ENCODE measurements at places on chromosomes 7 and 10.

DNA sequence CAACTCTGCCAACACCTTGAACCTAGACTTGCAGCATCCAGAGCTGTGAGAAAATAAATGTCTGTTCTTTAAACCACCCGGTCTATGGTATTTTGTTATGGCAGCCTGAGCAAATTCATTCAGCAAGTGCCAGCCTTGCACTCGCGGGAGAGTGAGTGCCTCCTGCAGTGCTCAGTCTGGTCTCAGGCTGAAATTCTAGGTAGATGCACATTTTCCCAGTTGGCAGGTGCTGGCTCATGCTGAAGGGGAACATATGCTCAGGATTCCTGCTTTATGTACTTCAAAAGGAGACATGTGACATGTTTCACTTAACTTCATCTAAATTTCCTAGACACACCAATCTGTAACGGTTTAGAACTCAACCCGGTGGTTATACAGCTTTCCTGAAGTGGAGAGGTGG lies 170.8 kb downstream of the MGMT start:
- no peak for DNase-seq

DNA sequence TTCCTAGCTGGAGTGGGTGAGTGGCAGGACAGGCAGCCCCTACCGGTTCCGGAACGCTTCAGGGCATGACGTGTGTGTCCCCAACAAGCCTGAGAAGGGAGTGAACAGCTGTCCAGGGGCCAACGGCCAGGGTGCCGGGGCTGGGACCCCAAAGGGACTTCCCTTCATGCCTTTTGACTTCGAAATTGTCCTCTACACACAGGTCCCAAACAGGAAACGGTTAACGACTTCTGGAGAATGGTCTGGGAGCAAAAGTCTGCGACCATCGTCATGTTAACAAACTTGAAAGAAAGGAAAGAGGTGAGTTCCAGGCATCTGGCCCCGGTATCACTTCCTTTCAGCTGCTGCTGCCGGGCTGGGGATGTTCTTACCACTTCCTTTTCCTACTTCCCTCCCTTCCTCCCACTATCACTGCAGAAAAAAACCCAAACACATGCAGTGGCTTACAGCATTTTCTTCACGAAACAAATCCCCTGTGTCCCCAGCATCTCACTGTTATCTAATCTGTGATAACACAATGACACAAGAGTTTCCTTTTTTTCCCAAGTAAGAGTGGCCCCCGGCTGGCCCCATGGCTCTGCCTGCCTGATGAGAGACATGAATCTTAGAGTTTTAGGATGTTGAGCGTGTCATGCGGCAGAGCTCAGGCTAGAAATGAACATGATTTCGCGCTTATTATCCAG lies 63.2 kb downstream of the MKI67 start:
- peak; percentile 71 for DNase-seq

GRCh38 chr10:32961343-32961894 lies 3.4 kb upstream of the ITGB1 start:
- DNase-seq = no peak

- DNase-seq = no peak
Measured at GRCh38 chr7:78487464-78487863, 688.9 kb downstream of the PHTF2 start.

DNA sequence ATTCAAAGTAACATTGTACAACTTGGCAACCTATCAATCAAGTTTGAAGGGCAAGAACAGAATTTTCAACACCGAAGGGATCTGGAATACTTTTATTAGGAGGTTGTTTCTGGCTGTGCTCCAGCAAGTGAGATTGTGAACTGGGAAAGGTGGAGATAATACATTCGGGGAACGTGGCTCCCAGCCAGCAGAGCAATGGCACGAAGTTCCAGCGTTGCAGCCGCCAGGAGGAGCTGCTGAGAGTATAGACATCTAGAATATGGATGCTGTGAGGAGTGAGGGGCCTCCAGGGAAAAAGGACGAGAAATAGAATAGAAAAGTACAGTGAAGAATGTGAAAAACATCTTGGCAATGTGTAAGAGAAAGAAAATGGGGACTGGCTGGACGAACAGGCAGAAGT lies 69.5 kb downstream of the TCERG1L start:
- DNase-seq = peak; percentile 3

DNA sequence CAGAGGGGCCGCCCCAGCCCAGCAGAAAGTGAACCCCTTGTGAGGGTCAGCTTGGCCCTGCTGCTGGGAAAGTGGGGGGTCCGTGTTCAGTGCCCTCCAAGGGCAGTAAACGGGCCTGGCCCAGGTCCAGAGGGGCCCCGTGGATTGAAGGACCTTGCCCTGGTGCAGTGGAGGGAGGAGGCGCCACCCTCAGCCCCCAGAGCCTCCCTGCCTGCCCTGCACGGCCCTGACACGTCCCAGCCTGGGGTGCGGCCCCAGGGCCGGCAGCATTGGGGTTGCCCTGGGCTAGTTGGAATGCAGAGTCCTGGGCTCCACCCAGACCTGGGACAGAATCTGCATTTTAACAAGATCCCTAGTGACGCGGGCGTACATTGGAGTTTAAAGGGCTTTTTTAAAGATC lies 42.8 kb upstream of the FOXL3 start:
- no peak for DNase-seq

DNA sequence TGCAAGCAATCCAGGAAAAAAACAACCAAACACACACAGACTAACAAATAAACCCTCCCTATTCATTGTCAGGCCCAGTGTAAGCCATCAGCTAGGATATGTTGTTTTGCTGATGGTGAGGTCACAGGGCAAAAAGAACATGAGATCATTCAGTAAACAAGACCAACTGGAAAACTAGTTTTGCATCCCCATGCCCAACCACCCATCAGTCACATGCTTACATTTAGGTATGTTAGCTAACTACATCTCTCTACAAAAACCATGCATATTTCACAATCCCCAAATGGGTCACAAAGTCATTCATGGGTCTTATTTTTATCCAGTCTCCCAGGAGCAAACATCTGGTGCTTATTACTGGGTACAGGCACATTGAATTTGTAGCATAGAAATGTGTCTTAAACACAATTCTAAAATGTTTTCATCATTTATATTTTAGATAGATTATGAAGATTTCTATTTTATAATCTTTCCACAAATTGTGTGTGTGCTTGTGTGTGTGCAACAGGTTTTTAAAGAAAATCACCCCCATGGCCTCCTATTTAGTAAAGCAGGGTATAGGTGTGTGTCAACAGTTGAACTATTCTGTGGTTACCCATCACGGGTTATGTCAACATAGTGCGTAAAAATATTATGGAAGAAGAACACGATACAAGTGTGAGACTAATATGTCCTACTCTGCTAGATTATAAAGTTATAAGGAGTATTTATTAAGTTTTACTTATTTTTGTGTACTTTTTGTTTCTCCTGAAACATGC lies 103.8 kb upstream of the AKR1E2 start:
- no peak for DNase-seq

GRCh38 chr7:122887198-122887597 lies 938 bp upstream of the CADPS2 start:
- DNase-seq = no peak

DNA sequence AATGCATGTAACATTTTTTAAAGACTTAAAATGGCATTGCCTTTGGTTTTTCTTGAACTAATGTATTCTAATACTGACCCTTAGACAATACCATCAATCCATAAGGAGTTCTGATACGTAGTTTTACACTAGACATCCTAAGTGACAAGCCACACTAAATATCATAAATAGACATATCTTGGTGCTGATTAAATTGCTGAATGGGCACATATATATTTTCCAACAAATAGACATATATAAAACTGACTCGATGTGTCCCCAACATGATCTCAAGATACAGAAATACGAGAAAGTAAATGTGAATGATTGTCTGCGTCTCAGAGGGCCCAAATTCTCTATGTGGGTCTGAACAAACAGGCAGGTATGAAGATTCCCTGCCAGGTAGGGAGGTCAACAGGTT lies 99.8 kb downstream of the NEBL start:
- no peak for DNase-seq

- no peak for DNase-seq
Measured at GRCh38 chr10:127996586-127996985, 89.7 kb downstream of the PTPRE start.

DNA sequence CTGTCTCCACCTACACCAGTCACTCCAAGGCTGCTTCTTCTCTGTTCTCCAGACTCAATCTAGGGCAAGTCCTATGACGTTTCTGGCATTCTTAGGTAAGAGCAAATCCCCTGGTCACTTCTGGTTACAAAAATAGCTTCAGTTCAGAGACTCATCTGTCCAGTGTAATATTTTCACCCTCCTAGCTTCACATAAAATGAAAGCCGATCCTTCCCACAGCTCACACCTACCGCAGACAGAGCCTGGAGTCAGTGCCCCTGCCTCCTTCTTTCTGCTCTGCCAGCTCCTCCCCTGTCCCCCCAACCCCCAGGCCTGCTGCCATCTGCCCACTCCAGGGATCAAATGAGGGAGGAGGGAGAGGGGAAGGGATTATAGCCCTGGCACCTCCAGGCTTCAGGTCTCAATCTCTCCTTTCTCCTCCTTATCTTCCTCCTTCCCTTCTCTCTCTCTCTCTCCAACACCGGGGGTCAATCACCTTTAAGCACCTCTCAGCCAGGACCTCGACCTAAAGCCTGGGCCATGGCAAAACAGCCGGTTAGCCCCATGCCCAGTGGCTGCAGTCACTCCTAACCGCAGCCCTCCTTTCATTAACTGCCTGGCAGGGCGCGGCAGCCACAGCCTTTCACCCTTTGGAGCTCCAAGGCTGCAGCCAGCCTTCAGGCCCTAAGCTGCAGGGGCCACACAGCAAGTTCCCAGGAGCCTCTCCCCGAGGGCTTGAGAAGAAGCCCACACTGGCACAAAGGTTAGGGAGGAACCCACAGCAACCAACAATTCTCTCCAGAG lies 292.6 kb upstream of the MGMT start:
- no peak for DNase-seq

DNA sequence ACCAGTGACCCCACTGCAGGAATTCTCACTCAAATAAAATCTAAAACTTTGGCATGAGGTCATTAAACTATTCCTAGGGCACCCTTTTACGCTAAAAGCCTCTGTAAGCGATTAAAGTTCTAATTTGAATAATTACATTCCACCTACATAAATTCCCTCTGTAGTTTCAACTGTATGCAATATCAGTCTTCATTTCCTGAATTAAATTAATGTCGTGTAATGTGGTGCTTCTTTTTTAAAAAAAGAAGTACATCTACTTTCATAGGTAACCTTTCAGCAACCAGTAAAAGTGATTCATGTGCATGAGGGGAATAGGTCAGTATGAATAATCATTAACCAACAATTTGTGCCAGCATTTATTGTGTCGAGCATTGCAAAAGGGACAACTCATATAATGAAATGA lies 44.7 kb downstream of the IMMP2L start:
- no peak for DNase-seq

GRCh38 chr10:80104066-80104926 lies 25.8 kb downstream of the TMEM254 start:
- DNase-seq = peak; percentile 1

DNA sequence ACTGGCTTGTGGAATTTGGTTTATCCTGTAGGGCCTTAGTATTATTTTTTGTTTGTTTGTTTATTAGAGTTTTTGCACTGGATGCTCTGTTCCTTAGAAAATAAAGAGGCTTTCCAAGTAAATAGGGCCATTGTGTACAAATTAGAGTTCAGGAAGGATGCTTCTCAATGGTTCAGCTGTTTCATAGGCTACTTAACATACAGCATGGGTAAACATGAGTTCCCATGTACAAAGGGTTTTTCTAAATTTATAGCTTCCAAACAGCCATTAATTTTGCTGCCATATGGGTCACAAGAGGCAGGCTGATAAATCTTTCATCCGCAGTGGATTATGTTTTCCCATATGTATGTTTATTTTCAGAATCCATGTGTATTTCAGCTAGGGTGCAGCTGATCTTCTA lies 121.6 kb upstream of the WDR11 start:
- no peak for DNase-seq

- no peak for DNase-seq
Measured at GRCh38 chr7:17732083-17732482, 208.2 kb downstream of the SNX13 start.

DNA sequence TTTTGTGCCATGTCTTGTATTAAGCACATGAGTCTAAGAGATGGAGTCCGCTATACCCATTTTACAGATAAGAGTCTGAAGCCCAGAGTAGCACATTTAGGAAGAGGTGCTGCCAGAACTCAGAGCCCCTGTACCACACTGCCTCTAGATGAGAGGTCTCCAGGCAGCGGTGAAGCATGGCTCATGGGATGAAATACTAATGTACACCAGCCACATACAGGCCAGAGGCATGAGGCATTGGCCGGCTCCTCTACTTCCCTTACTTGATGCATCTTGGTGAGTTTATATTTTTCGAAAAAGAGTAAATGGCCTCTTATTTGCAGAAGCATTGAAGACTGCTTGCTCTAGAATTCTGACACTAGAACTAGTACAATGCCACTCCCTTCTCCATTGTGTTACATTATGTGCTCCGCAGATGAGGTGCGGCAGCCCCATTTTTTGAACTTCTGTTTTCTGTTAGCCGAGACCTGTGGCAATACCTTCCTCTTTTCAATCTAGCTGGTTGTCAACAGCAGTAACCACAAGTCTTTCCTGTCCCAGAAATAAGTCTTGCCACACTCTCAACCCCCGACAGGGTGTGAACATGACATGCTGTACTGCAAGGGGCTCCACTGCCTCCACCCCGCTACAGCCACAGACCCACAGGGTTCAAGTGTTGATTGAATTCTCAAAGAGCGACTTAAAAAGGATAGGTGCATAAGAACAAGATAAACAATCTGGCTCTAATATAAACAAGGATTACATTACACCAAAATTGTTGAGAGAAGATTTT lies 145.3 kb downstream of the CELF2 start:
- peak; percentile 72 for DNase-seq

DNA sequence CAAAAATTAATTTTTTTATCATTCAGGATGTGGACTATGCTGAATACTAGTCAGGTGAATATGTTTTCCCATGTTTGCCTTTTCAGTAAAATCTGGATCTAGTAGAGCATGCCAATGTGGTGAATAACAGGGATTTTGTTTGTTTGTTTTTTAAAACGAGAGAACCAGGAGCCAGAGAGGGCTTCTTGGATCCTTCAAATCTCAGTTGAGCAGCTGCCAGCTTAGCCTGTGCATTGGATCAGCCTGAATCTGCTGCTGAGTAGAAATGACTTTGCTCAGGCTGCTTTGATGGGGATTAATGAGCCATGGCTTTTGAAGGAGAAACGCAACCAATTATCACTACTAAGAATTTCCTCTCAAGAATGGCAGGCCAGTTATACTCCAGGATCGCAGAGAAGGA lies 493.8 kb downstream of the ARL4A start:
- no peak for DNase-seq

DNA sequence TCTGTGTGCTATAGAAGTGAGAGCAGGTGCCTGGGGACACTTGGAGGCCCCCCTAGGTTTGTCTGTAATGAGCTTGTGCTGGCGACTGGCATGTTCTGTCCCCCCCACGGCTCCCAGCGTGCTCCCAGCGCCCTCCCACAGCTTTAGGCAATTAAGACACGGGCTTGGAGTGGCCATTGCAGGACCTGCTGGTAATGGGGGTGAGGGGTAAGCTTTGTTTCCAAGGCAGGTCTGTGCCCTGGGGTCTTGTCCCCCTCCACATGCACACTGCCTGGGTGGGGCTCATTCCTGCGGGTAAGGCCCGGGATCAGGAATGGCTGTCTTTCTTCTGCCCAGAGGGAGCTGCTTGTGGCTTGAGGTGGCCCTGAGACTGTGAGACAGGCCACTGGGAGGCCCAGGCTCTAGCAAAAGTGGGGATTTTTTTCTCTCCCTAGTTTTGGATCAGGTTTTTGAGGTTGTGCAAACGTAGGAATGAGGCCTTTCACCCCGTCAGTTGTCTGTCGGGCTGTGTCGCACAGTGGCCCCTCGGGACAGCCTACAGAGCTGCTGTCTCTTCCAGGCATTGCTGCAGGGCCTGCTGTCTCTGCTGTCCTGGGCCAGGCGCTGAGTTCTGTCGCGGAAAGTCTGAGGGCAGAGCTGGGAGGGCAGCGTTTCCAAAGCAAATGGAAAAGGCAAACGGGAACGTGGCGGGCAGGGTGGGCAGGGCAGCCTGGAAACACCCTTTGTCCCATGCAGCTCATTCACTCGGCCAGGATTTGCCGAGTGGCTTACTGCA lies 107.4 kb downstream of the LHPP start:
- DNase-seq = no peak

Measured in CD8-positive, alpha-beta memory T cell (primary cell).